ENCODE measurements at places on chromosomes 6 and 20.

DNA sequence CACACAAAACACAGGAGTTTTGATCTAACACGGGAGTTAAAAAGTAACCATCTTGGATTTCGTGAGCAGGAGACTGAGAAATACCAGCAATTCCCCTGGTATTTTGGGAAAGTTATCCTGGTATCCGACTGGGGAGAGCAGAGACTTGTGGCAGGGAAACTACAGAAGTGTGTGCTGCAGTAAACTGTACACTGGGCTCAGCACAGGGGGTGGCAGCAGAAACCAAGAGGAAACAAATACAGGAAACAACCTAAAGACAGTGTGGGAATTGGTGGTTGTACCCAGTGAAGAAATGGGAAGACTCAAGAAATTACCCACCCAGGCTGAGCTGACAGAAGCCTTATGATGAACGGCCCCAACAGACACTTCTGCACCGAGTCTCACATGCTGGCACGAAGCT, 109.8 kb downstream of the CHD6 start:
- DNase-seq = no peak

DNA sequence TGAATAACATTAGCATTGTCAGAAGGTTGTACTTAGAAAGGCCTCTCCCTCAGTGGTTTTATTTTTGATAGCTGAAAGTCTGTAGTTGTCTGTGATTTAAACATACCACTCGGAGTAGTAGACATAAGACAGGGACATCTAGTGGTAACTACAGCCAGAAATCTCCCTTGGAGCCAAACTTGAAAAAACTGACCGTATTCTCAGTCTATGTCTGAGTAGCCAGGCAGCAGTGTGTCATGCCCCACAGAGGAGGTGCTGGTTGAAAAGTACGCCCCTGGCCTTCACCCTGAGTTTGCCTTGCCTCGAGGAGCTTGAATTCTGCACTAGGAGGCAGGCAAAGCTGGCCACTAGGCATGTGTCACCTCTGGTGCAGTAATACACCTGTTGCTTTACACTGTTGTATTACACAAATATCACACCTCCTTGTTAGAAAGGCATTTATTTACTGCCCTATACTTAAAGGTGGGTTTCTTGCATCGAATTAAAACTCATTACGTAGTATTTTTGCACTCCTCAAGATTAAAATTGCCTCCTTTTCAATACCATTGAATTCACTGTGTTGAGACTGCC, 20.8 kb downstream of the ZBTB2 start:
- DNase-seq = no peak

GRCh38 chr6:37617073-37617472, 80.6 kb downstream of the MDGA1 start:
- DNase-seq = no peak

DNA sequence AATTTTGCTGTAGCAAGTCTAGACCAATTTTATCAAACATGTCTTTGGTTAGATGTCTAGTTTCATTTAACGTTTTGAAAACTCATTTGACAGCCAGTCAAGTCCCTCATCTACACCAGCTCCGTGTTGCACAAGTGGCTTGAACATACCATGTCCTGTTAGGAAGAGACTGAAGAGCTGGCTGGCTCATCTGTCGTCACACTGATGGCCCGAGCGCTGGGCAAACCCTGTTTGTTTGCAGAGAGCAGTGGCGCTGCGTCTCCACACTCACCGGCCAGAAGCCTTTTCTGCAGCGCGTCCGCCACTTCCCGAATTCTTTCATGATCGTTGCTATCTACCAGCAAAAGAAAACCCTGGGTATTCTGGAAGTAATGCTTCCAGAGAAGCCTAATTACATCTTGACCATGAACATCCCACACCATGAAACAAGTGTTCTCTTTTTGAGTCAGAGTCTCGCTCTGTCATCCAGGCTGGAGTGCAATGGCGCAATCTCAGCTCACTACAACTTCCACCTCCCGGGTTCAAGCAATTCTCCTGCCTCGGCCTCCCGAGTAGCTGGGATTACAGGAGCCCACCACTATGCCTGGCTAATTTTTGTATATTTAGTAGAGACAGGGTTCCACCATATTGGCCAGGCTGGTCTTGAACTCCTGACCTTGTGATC, 10.7 kb upstream of the TCFL5 start:
- DNase-seq = no peak

- DNase-seq = no peak
These were observed 11.2 kb upstream of the TTPAL start for GRCh38 chr20:44464514-44464913.

DNA sequence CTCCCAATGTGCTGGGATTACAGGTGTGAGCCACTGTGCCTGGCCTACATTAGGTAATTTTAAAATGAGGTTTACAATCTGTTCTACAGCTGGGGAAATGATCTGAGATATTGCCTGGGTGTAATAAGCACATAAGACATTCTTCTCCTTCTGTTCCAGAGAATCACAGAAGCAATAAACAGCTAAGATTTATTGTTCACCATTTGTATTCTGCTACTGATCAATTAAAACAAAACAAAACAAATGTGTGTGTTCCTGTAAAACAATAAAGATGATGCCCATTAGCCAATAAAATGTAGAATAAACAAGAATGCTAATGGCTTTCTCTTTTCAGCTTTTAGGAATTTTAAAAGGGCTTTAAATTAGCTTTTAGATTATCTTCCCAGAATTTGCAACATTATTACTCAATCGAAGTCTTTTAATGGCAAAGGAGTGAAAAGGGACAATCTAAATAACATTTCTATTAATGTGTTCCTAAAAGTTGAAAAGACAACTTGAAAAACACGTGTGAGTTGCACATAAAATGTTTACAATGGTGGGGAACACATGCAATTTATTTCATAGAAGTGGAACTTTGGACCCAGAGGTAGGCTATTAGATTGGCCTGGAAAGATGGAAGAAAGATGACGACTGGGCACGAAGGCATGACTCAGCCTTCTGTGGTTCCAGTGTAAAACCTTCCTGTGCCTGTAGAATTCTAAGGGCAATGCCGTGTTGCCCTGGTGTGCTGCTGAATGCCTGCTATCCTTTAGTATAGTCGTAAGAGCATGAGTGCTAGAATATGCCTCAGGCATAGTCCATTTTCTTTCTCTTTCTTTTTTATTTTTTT, 29.0 kb upstream of the DEK start:
- DNase-seq = no peak

GRCh38 chr6:19833947-19834346, 3.2 kb upstream of the ID4 start:
- DNase-seq = no peak

DNA sequence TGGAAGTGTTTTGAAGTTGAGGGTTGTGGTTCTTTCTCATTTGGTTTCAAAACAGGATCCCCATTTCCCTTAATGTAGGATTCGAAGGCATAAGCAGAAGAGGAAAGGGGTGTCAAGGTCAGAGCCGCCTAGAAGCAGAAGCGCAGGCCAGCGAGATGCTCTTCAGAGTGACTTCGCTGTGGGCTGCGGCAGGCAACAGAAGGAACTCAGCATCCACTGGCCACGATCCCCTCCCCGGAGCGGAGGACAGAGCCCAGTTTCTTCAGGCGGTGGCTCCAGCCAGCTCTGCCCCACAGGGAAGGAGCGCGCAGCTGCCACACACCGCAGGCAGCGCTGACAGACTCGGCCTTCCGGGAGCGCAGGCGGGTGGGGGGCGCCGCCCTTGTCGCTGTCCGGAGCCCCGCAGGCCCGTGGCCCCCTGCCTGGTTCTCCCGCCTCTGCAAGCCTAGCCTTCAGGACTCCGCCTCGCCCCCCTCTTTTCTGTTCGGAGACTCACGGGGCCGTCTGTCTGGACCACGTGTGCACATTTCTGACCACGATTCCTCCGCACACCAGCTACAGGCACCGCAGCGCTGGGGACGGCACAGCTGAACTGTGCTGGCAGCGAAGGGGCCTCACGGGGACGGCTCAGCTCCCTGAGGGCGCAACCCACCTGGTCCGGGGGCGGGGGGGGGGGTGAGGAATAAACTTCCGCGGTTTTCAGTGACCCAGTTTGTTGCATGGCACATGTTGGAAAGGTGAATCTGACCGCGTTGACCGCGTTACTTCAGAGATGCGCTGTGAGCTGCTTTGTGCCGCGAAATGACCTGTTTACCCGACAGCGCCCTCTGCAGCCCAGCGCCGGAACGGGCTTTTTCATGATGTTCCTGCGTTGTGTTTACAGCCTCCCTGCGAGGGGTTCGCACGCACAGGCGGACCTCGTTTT, 26.1 kb downstream of the TTLL2 start:
- DNase-seq = peak; percentile 47

Measured in activated CD4-positive, CD25-positive, alpha-beta regulatory T cell treated with anti-CD3 and anti-CD28 coated beads, Interleukin-2, amount 50 U/mL, for 16 hours (primary cell).